ENCODE measurements at places on chromosomes 7 and 10.

GRCh38 chr7:106126170-106126938, 14.2 kb upstream of the SYPL1 start:
- no peak for DNase-seq

DNA sequence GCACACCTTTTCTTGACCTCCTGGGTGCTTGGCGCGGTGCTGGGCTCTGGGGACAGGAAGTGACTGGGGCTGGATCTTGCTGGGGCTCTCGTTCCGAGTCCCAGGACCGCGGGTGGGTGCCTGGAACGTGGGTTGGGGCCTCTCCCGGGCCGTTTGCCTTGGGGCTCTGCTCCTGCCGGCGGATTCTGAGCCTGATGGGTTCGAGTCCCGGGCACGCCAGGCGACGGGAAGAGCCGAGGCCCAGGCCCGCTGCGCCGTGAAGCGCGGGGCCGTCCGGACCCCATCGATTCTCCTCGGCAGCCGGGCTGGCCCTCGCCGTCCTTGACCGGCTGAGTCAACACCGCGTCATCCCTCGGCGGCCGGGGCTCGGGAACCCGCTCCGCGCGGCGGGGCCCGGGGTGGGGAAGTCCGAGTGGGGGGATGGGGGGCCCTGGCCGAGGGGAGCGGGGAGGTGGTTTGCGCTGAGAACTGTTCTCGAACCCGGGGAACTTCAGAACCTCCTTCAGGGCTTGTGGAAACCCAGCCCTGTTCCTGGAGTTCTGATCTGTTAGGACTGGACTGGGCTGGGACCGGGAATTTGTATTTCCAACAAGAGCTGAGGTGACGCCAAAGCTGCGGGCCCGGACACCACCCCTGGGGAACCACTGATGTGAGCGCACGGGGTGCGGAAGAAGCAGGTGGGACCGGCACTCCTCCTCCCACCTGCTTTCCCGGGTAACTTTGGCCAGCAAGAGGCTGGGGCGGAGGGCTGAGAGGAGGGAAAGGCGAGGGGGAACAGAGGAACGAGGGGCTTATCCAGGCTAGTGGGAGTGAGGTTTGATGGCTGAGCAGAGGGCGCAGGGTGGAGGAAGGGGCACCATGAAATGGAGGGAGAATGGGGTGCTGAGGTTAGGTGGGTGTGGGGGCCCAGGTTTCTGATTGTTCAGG, 6.2 kb downstream of the HHEX start:
- no peak for DNase-seq

DNA sequence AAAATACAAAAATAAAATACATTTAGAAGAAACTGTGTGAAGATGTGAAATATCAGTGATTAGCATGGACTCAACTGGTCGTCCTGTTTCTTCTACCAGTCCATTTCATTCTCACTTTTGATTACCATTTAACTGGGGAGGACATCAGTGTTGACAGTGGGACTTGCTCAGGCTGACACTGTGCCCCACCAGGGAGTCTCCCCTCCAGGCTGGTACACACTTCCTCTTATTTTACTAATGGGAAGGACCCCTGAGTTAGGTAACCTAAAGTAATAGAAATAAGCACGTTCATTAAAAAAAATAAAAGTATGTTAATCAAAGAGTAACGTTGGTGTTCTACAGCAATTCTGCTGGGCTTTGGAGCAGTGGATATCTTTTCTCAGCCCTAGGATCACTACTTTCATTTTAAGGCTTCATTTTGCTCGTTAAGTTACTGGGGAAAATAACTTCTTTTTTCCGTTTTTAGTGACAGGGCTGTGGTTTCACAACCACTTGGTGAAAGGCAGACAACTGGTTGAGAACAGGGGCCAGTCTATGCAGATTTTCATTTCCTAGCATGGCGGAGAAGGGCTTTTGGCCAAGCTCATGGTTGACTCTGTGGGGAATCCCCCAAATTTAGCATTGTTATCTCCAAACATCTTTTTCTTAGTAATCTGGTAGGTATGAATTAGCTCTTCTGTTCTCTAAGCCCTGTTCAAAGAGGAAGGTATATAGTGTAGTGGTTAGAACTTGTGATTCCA, 2.1 kb downstream of the SNX10 start:
- no peak for DNase-seq

- no peak for DNase-seq
Measured at GRCh38 chr10:114322344-114322743, 82.0 kb downstream of the AFAP1L2 start.

DNA sequence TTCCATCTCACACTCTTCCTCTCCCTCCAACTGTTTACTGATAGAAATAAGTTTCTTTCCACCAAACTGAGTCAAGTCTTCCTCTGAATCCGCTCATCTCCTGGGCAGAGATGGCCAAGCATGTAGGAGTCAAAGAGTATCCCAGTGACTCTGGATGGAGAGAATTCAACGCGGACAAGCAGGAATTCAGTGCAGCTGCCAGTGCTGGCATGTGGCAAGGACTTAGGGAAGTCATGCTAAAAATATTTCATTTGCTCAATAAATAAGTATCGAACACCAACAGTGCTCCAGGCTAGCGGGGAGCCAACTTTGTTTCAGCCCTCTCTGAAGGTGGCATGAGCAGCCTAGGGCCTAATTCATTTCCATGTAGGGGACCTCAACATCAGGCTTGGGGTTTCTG, 351.6 kb upstream of the ZMIZ1 start:
- peak; percentile 28 for DNase-seq

- DNase-seq: no peak
Measured at GRCh38 chr10:129683920-129684319, 216.9 kb downstream of the MGMT start.

GRCh38 chr10:124710266-124710881, 33.8 kb downstream of the FAM53B start:
- DNase-seq: no peak

DNA sequence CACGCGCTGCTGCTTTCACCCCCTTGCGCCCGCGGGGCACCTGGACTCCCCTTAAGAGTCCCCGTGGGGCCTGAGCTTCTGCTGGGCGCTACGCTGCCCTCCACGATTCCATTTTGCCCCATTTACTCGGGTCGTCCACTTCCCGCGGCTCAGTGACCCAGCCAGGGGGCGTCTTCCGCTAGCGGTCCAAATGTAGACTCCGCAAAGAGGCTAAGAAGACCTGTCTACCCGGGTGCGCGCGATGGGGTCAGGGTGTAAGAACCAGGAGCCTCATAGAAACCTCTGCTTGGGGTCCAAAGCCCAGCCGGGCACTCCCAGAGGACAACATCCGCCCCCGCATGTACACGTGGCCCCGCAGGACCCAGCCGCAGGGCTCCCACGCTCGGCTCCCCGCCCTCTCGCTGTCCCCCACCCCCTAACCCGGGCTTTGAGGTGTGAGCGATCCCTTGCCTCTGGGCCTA, 5.2 kb upstream of the HMX2 start:
- DNase-seq: no peak

- no peak for DNase-seq
Measured at GRCh38 chr10:51950996-51951555, 251.7 kb upstream of the CSTF2T start.

GRCh38 chr7:122913608-122914007, 27.3 kb upstream of the CADPS2 start:
- no peak for DNase-seq

GRCh38 chr7:106737202-106737562, 76.2 kb upstream of the CCDC71L start:
- no peak for DNase-seq
